Lung (tissue), 17 donors: ENCODE measurements at places on chromosomes 4 and X. TPM values are rescaled to one million over a fixed set of nuclear protein-coding genes. Genes with fewer than 3 reads are reported as not detected.

ADAM29 gene
- total RNA-seq: not detected

DNA sequence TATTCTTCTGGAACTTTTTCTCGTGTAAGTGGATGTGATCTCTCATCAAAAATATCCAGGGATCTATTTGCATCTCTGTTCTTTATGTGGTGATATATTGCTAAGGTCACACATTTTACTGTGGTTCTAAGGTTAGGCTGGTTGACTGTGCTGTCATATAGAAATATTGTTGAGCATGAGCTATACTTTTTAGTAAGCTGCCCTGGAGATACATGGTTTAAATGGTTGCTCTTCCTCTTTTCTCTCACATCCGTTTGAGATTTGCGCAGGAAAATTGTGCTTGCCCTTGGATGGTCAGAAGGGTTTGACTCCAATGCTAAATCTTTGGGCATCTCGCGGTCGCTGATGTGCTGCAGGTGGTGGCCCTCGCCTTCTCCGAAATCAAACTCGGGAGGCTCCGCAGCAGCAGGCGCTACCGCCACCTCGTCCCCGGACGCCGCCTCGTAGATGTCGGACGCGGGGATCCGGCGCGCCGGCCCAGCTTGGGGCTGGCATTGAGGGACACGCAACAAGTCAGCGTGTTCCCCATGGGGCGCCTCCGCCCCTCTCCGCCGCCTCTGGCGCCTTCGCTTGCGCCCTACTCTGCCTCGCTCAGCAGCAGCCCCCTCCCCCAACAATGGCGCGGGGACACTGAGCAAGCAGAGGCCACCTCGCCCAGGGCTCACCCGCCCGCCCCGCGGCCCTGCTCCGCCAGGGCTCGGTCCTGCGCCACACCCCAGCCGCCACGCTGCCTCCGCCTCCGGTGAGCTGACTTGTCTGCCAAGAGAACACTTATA is 154.5 kb downstream of the MSN start:
- H3K27ac ChIP-seq: no peak overlapping the region
- DNase-seq: peak; percentile 1
- no peaks in the 10 kb centered on the region for H3K36me3 ChIP-seq
- no peaks in the 10 kb centered on the region for H3K4me1 ChIP-seq

DNA sequence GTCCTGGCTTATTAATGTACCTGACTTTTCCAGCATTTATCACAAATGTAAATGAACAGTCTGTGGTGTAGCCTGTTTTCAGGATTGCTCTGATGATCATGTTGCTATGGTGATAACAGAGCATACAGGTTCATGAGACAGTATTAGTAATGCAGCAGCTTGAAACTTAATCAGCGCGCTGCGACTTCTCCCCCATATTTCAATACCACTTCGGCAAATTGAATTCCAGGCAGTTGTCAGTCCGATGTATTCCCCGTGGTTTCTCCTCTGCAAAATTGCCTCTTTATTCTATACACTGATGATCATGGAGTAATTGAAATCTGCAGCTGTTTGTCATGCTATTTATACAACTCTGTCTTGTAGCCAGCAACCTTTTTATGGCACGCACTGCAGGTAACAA is 239.3 kb downstream of the C4orf33 start:
- no peaks in the 10 kb centered on the region for H3K27me3 ChIP-seq
- H3K36me3 ChIP-seq: no peaks in the 10 kb centered on the region
- no peak overlapping the region for H3K27ac ChIP-seq

GRCh38 chr4:152107736-152108500 is 347.1 kb upstream of the GATB start:
- no peak overlapping the region for H3K4me3 ChIP-seq
- peaks cover 4% of the 10 kb centered on the region for H3K4me1 ChIP-seq
- DNase-seq: no peak
- H3K27me3 ChIP-seq: no peaks in the 10 kb centered on the region

NDP gene
- total RNA-seq: not detected

TMPRSS11A gene
- not detected for total RNA-seq

DNA sequence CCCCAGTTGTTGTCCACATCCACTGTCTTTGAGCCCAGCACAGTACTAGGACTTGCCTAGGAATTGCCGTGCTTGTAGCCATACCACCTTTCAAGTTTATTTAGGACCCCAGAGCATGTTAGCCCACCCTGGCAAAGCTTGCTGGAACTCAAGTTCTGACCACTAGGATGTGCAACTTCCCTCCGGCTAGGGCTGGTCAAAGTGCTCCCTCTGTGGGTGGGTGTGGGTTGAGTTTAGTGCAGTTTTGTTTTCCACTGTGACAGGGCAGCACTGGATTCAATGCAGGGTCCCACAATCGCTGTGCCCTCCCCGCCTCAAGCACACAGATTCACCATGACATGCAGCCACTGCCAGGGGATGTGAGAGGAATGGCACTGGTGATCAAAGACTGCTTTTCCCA is 96.0 kb downstream of the RASGEF1B start:
- H3K4me3 ChIP-seq: no peak overlapping the region
- DNase-seq: no peak
- H3K27ac ChIP-seq: no peak overlapping the region
- H3K36me3 ChIP-seq: no peaks in the 10 kb centered on the region
- no peaks in the 10 kb centered on the region for H3K27me3 ChIP-seq

DNA sequence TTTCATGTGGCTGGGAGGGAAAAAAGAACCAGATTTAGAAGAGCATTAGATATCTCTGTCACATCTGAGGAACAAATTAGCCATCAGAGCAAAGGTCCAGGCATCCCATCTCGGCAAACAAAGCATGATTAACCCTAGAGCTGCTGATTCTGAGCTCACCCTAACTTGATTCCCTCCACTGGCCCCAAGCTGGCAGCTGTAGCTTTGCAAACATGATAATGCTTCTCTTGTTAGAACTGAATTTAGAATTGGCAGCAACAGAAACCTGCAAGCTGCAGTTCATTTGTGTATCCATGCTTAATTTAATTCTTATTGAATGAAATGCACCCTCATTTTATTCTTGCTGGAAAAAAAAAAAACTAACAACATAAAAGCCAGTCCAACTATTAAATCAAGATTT is 289.2 kb downstream of the IL1RAPL1 start:
- peaks cover 4% of the 10 kb centered on the region for H3K4me1 ChIP-seq
- DNase-seq: no peak
- H3K36me3 ChIP-seq: no peaks in the 10 kb centered on the region
- no peak overlapping the region for H3K27ac ChIP-seq
- H3K4me3 ChIP-seq: no peak overlapping the region
